ENCODE measurements at places on chromosomes 2 and 18.

DNA sequence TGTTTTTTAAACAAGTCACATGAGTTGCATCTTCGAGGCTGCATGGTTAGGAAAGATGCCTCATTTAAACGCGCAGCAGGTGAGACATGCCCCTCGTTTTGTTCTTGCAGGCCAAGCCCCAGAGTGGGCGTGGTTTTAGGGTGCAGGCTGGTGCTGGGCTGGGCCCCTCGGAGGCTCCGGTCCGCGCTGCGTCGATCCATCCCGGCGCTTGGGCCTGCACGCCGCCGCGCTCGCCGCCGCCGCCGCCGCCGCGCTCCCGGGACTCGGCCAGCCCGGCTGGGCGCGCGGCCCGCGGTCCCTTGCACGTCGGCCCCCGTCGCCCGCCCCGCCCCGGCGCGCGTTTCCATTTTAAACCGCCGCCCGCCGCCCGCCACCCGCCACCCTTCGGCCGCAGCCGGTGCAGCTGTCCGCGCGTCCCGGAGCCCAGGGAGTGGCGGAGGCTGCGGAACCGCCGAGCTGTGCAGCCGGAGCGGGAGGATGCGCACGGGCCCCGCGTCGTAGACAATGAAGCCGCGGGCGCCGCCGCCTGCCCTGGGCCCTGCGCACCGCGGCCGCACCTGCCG is 175.5 kb downstream of the AGAP1 start:
- peak; percentile 21 for DNase-seq

- DNase-seq, result peak; percentile 47
Measured at GRCh38 chr2:42844901-42845821, 52.8 kb upstream of the HAAO start.

GRCh38 chr2:220743203-220743602 is 828.9 kb downstream of the EPHA4 start:
- DNase-seq, result no peak

- DNase-seq, result no peak
Measured at GRCh38 chr2:98464772-98465310, 20.2 kb downstream of the INPP4A start.

DNA sequence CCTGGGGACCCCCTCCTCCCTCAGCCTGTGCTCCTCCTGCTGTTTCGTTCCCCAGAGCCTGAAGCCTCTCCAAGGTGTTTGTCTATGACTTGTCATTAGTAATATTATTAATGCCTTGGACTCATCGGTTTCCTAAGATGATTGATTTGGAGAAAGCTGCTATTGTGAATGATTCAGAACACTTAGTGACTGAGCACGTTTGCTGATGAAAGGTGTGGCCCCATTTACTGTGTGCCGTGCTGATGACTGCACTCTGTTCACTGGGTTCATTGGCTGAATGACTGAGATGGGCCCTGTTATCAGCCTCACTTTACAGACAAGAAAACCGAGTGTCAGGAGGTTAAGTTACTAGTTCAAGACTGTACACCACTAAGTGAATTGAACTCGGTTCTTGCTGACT is 111.4 kb downstream of the SPP2 start:
- DNase-seq, result no peak

Measured in fibroblast of the conjunctiva (primary cell).